ENCODE measurements at places on chromosomes 1 and 21. TPM values are rescaled to one million over a fixed set of nuclear protein-coding genes. Genes with fewer than 3 reads are reported as not detected.

Gene TTC39A
- total RNA-seq, result 0.96 TPM

DNA sequence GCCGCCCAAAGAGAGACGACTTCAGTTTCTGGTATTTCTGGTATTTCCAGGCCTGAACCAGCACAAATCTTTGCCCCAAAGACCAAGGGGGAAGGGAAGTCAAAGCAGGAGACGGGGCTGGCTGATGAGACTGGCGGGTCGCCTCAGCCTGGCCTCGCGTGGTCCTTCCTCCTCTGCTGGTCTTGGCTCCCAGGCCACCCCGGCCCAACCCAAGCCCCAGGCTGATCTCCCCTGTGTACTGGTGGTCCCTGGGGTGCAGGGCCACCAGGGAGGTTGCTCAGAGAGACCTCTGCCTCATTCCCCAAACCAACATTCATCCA lies 19.9 kb downstream of the WNT4 start:
- DNase-seq, result no peak

- no peak for DNase-seq
These were observed 279.2 kb upstream of the DUSP10 start for GRCh38 chr1:222021129-222021528.

DNA sequence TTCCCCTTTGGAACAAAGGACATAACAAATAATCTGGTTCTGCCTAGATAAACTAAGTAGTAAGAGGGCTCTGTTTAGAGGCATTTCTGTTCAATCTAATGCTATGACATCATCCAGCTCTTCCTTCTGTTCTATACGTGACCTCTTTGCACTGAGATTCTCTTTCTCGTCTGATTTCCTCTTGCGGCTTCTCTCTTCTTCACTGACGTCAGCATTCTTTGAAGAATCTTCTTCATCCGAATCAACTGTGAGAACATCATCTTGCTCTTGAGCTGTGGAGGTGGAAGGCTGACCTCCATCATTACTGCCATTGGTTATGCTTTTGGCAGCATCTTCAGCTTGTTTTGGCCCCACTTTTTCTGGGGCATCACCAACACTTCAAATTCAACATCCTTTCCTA lies 130.4 kb downstream of the HS2ST1 start:
- no peak for DNase-seq

DNA sequence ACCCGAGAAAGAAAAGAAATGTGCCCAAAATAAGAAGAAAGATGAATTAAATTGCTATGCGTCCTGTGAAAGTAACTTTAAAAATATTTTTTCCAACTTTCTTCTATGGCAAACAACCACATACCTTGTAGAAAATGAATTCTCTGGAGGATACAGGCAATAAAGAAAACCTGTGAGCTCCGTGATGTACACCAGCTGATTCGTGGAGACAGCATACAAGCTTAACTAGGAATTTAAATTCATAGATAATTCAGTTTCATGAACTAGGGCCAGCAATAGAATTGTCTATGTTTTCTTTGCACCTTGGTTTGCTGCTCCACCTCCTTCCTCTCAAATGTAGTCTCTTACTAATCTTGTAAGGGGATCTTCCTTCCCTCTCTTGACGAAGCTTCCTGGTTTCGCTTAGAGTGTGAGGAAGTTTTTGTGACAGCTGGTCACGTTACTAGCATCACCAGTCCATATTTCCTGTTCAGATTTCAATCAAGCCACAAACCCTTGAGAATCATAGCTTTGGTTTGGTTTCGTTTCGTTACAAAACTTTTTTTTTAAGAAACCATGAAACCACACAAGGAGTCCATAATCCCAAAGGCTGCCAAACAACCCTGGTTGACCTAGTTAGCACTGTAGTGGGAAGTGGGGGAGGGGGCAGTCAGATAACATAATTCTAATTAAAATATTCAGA lies 35.8 kb downstream of the GREM2 start:
- DNase-seq, result no peak
